Nucleus accumbens (tissue), 56 donors: ENCODE measurements at places on chromosomes 4 and X.

- no peak for DNase-seq
Observed at GRCh38 chr4:100280807-100281206, 90.5 kb upstream of the DDIT4L start.

GRCh38 chr4:6465955-6466354 is 6.5 kb downstream of the PPP2R2C start:
- DNase-seq, result no peak

DNA sequence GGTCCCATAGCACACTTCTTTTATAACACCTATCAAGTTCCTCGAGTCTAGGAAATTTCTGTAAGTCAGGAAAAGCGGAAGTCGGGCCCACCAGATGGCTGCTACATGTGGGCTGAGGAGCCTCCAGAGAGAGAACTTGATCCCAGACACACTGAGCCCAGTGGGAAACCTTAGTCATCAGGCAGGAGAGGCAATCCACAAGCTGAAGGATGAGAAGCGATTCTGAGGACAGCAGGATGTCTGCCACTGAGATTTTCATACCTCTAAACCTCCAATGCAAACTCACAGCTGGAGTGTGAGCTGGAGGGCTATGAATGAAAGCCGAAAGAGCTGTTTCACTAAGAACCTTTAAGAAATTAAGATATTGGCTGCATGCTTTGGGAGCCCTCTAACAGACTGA is 52.6 kb upstream of the PDHA1 start:
- DNase-seq, result no peak

DNA sequence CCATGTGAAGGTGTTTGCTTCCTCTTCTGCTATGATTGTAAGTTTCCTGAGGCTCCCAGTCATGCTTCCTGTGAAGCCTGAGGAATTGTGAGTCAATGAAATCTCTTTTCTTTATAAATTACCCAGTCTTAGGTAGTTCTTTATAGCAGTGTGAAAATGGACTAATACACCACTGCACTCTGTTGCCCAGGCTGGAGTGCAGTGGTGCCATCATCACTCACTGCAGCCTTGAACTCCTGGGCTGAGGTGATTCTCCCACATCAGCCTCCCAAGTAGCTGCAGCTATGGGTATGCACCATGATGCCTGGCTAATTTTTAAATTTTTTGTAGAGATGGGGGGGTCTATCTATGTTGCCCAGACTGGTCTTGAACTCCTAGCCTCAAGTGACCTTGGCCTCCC is 15.8 kb upstream of the IGFBP7 start:
- no peak for DNase-seq

- no peak for DNase-seq
Observed at GRCh38 chr4:173935622-173936405, 347.7 kb downstream of the FBXO8 start.

DNA sequence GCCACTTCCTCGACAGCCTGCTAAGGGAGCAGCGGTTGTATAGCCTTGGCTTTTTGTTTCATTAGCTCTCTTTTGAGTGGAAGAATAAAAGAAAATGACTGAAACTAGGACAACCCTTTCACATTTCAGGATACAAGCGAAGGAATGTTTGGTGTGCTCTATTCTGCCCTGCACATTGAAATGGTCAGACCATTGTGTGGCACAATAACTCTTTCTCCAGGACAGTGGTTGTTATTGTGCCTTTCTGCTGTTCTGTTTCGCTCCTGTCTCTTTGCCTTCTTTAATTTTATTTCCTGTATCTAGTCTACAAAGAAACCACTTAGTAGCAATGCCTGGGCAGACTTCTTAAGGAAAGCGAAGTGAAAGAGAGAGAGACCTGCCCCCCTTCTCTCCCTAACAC is 473.7 kb downstream of the GBA3 start:
- no peak for DNase-seq

DNA sequence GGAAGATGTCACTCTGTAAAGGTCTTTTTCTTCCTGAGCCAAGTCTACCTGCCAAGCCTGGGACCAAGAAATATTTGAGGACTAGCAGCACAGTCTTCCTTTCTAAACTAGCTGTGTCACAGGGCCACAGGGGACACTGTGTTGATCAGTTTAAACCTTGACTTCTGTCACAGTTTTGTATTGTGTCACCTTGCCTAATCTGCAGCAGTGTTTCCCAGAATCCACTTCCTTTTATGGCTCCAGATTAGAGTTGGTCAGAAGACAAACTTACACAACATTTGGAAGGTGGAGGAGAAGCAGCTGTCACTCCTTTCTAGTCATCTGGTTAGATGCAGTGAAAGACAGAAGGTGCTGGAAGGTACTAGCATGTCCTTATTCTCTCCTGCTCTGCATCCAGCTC is 143.1 kb upstream of the BCOR start:
- no peak for DNase-seq

DNA sequence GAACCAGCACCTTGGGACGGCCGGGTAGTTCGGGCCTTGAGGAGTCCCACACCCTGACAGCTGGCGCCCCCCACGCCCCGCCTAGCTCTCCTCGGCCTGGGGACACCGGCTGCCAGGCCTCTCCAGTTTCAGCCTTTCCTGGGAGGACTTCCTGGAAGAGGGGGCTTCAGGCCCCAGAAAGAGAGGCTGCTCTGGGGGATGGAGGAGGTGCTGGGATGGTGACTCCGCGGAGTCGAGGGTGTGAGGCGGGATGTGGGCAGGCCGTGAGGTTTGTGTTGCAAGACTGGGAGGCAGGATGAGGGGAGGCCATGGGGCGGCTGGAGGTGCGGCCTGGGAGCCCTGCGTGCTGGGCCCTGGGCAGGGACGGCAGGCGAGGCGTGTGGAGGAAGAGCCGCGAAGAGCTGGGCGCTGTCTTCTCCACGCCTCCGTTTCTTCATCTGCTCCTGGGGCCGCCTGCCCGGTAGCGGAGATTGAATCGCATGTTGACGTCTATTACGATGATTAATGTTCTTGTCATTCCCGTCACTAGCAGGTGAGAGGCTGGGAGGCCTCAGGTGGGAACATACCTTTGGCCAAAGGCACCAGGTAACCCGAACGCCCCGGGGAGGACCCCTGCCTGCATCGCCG is 918 bp upstream of the FGFRL1 start:
- DNase-seq, result no peak

DNA sequence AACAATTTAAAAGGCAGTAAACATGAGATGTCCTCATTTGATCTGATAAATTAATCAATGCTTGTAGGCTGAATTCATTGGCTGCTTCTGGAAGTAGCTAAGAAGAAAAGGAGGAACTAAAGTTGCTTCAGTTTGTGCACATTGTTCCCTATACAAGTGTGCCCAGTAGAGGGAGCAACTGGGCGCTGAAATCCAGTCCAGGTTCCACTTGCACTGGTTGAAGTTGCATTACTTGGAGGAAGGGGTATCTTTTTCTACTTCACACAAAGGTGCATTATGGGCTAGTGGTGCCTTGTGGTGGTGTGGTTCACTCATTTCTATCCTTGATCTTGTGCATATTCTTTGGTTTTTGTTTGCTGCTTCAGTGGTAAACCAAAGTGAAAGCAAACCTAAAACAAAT is 67.9 kb upstream of the SOX3 start:
- DNase-seq, result no peak

DNA sequence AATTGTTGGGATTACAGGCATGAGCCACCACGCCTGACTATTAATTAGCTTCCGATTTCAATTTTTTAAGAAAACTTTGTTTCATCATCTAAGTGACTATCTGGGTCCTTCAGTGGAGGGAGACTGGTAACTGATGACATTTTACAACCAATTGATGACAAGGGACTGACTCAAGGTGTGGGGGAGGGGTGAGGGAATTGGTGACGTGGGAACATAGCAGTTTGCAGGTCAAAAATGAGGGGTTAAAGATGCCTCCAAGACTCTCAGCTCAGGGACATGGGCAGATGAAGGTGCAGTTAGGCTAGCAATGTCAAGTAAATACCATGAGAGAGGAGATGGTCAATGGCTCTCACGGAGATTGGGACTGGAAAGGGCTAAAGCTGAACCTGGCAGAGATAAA is 5.7 kb upstream of the FAM9C start:
- no peak for DNase-seq

DNA sequence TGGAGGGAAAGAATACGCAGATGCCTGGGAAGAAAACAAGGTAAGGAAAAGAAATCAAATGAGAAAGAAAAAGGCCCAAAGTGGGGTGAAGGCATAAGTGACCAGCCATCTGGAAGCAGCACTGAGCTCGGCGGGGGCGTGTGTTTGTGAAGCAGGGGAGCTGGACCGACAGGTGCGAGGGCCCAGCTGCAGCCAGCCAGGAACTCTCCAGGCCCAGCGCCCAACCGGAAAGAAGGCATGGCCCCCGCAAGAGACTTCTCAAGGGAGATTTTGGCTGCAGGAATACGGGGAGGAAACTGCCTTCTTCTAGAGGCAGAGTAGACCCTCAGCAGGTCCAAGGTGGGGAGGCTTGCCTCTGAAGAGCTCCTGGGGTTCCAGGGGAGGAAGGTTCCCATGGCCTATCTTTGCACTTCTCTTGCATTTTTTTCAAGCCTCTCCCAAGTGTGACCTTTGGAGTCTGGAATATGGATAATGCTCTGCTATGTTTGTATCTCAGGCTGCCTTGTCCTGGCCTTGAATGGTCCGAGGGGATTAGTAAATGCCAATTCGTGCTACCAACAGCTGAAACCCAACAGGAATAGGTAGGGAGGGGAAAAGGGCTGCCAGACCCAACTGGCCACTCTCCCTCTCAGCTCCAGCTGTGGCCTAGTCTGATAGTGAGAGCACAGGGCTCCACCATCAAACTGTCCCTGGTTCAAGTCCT is 10.8 kb upstream of the CITED1 start:
- no peak for DNase-seq

- DNase-seq, result no peak
Observed at GRCh38 chr4:147533331-147533730, 52.4 kb downstream of the EDNRA start.

DNA sequence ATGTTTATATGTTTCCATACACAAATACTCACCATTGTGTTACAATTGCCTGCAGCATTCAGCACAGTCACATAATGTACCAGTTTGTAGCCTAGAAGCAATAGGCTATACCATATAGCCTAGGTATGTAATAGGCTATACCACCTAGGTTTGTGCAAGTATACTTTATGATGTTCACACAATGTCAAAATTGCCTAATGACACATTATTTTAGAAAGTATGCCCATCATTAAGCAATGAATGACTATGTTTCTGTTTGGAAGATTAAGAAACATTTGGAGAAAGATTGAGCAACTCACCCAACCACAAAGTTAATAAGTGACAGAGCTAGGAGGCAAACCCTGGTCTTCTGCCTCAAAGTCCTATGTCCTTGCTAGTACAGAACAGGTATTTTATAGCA is 96.8 kb upstream of the GRIA3 start:
- no peak for DNase-seq

DNA sequence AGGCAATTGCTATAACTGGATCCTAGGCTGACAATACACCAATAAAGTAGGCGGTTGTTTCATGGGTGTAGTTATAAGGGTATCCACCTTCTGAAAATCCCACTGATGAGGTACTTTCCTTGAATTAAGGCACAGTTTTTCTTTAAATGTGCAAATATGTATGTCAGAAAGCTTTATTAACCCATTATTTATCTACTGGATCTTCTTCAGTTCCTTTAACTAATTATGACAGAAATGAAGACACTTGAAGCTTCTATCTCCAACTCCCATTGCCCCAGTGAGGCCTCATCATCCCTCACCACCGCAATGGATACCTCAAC is 159.6 kb upstream of the KLF3 start:
- no peak for DNase-seq

GRCh38 chrX:78595901-78596502 is 63.1 kb downstream of the RTL3 start:
- no peak for DNase-seq

- no peak for DNase-seq
Observed at GRCh38 chr4:3532751-3533422, 665 bp upstream of the LRPAP1 start.

- no peak for DNase-seq
Observed at GRCh38 chrX:23788521-23788920, 5.5 kb downstream of the SAT1 start.

DNA sequence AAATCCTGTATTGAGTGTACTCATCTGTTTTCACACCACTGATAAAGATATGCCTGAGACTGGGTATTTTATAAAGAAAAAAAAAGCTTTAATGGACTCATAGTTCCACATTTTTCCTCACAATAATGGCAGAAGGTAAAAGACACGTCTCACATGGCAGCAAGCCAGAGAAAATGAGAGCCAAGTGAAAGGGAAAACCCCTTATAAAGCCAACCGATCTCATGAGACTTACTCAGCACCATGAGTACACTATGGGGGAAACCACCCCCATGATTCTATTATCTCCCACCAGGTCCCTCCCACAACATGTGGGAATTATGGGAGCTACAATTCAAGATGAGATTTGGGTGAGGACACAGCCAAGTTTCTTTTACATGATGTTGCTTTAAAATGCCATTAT is 171.9 kb downstream of the GALNTL6 start:
- no peak for DNase-seq

DNA sequence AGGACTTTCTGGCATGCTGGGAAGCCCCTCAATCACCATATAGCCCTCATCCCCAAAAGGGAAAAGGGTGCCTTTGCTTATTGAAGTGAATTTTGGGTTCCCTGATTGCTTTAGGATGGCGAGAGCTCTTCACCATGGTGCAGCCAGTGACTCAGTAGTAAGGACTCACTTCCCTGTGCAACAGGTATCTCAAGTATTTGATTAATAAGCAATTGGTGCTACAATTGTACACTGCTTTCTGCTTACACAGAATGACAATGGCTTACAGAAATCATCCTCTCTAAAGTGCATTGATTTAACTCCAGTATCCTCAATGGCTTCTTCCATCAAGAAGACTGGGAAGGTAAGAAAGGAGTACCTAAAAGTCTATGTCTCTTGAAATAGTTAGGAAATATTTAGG is 143.7 kb upstream of the SMIM10 start:
- no peak for DNase-seq

- no peak for DNase-seq
Observed at GRCh38 chr4:147786031-147786430, 54.1 kb downstream of the ARHGAP10 start.

DNA sequence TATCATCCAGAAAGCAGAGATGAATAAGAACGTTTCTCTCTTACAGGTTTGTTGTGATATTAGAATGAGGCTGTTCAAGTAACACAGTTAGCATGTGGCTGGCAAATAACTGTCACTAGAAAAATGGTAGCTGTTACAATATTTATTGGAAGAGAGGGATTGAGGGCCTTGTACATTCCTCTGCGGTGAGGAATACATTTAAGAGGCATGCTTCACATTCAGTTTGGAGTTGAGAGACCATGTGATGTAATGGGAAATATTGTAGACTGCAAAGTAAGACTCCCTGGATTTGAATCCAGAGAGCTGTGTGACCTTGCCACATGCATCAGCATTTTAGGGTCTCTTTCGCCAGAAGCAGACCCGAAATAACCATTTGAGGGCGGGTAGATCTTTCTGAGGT is 104.8 kb upstream of the KIT start:
- no peak for DNase-seq

- DNase-seq, result no peak
Observed at GRCh38 chrX:323721-324628, 5.4 kb upstream of the GTPBP6 start.

- DNase-seq, result no peak
Observed at GRCh38 chrX:136186023-136186413, 38.7 kb downstream of the FHL1 start.
